ENCODE measurements at places on chromosomes 1 and 21.

DNA sequence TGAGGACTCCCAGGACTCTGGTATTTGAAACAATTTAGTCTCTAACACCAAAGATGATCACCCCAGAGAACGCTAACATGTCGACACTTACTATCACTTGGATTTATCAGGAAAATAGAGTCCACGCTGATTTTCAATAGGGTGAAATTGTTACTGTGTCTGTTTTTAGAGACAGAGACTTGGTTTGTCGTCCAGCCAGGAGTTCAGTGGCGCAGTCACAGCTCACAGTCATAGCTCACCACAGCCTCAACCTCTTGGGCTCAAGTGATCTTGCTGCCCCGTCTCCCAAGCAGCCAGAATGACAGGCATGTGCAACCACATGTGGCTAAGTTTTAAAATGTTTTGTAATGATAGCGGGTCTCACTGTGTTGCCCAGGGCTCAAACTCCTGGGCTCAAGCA lies 5.3 kb downstream of the SSU72 start:
- no peak for DNase-seq

GRCh38 chr1:62062087-62062486 lies 132.6 kb upstream of the L1TD1 start:
- no peak for DNase-seq

DNA sequence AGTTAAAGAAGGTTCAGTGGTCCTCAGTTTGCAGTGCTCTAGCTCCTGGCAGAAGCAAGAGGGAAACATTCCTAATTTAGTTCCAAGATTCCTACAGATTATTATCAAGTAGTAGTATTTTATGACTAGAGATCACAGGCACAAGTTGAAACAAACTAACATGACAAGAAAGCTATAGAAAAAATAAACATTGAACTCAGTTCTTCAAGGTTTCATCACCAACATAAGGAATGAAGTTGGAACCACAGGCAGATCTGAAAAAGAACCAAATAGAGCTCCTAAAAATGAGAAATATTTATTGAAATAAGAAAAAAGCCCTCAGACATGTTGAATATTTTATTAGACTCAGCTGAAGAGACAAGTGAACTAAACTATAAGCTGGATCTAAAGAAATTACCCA lies 40.6 kb downstream of the PDC start:
- no peak for DNase-seq

DNA sequence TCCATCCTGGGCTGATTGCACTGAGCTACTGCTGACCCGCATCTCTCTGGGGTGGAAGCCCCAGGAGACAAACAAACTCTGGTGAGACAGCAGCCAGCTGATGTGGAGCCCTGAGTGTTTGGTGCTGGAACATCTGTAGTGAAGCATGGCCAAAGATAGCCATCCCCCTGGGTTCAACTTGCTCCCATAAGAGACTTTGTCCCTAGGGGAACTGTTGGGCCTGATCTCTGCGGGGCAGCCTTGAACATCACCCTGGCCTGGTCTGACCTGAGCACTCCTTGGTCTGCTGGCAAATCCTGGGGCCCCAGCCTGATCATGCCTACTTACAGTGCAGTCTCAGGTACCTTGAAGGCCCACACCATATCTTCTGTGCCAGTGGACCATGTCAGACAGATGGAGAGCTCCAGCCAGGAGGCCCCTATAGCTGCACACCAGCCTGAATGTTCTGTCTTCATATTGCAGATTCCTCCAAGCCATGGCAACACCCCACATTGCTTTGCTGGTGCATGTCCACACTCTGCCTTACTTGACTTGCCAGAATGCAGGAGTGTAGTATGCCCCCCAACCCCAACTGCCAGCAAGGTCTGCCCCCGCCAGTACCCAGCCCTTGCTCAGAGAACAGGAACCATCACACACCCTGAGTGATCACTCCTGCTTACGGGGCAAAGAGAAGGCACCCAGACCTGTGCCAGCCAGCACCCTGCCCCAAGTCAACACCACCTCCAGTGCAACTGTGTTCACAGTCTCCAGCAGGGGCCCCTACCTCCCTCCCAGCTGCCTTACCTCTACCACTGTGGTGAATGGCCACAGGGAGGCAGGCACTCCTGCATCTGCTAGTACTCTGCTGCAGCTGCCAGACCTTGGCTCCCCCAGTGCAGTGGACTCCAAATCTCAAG lies 690.5 kb upstream of the NR5A2 start:
- DNase-seq, result no peak

DNA sequence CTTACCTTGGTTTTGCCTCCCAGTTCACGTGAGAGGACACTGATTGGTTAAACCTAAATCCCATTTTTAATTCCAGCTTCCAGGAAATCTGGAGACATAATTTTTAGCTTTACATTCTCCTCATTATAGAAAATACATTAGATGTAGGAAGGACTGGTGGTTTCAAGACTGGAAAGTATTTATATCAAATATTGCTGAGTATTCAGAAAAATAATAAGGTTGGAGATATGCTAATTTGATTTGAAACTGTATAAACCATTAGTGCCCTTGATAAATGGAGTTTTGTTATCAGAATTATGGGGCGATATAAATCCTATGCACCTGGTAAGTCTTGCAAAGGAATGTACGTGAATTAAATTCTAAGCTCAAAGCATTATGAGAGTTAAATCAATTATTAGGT lies 218.0 kb upstream of the ADGRL4 start:
- no peak for DNase-seq

DNA sequence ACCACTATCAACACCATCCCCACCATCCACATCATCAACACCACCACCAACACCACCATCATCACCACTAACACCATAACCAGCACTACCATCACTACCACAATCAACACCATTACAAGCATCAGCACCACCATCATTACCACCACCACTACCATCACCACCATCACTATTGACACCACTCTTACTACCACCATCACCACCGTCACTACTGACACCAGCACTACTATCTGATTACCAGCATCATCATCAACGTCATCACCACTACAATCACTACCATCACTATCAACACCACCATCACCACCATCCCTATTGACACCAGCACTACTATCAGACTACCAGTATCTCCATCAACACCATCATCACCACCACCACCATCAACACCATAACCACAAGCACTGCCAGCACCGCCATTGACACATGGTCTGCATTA lies 106.1 kb upstream of the RUNX3 start:
- no peak for DNase-seq

GRCh38 chr1:11877074-11877473 lies 18.3 kb upstream of the NPPB start:
- DNase-seq, result no peak

GRCh38 chr1:240352769-240353168 lies 259.2 kb downstream of the GREM2 start:
- no peak for DNase-seq

DNA sequence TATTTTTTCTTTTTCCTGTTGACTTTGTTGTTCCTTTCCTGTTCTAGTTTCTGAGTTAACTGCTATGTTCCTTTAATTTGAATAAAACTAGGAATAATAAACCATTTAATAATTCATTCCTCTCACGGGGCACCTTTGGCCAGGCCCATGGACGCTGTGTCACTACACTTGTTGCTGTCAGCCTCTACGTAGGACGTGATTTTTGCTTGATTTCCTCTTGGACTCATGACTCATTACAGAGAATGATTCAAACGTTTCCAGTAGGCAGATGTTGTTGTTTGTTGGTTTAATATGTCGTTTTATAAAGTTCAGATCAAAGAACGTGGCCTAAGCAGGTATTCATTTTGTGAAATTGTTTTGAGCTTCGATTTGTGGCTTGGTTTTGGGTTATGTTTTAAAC lies 9.1 kb upstream of the SLC19A1 start:
- no peak for DNase-seq

GRCh38 chr1:177944016-177944949 lies 25.6 kb downstream of the SEC16B start:
- DNase-seq, result no peak

DNA sequence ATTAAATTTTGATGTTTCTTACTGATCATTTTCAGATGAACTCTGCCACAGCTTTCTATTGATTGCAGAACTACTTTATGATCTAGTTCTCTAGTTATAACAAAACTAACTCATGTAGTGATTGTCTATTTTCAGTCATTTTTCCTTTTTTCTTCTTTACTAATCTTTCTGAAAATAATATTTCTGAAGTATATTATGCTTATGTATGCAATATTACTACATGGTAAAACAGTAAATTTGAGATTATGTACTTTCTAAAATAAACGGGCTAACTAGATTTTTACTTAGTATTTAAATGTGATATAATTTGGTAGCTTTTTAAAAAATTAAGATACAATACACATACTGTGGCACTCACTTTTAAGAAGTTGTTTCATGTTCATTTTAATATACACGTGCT lies 7.6 kb downstream of the TSNAX start:
- DNase-seq, result no peak

DNA sequence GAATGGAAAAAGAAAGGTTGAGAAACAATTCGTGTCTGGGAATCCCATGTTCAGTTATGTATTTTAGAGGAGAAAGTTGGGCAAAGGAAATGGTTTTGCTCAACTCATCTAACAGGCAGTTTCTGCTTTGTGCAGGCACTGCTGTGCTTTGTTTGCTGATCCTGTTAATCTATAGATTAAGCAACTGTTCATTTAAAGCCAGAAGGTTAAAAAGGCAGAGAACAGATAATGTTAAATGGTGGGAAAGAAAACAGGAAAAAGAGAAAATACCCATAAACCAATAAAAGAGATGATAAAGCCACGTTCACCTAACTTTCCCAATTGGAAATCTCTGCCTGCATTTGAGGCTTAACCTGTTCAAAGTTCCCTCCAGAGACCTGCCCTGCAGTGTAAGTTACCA lies 70.0 kb downstream of the APP start:
- DNase-seq, result no peak

GRCh38 chr1:58590019-58590418 lies 13.0 kb upstream of the TACSTD2 start:
- DNase-seq, result no peak

GRCh38 chr1:185849014-185849413 lies 114.8 kb downstream of the HMCN1 start:
- no peak for DNase-seq

DNA sequence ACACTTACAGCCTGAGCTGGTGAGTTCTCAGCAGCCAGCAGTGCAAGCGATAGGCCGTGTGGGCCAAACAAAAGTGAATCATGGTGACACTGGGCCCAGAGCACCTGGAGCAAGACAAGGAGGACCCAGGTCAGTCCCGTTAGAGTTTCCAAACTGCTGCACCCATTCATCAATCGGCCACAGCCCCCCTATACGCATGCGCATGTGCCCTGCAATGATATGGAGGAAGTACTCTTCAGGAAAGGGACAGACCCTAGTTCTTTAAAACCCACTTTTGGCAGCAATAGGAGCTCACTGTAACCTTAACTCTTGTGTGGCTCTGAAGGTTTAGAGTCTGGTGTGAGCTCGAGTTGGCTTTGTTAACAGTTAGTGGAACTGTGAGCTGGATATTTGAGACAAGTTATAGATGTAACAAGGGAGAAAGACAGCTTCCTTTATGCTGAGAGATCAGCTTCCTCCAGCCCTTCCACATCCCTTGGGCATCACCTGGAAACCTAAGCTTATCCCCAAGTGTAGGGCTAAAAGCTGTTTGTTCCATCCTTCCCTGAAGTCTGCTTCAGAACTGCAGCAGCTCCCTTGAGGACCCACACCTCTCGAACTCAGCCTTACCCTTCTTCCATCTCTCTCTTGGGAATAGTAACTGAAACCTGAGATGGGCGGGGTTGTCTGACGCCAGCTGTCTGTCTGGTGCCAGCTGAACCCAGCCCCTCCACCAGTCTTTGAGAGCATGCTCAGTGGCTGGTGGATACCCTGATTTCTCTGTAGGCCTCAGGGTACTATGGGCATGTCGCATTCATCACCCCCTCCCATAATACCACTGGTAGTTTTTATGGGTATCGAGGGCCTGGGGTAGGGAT lies 17.7 kb downstream of the NMNAT1 start:
- peak; percentile 2 for DNase-seq

DNA sequence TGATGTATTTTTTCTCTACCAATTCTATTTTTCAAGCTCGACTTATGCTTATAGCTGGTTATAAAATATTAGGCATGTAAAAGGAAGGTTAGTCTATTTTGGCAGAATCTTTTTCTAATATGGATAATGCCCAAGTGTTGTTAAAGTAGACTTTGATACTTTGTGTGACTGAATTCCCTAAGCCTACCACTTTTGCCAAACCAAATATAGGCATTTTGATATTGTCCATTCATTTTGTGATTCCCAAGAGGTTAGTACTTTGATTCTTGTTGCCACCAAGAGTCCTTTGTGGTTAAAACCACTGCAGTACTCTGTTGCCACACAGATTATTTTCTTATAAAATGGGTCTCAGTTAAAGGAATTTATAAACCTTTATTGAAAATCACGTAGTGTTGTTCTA lies 4.2 kb downstream of the WDR3 start:
- DNase-seq, result no peak
